Thoracic aorta (tissue), 2 donors: ENCODE measurements at places on chromosomes 5 and 9.
A peak's percentile ranks its signal among the peaks of the same experiment; 100 is the strongest.

DNA sequence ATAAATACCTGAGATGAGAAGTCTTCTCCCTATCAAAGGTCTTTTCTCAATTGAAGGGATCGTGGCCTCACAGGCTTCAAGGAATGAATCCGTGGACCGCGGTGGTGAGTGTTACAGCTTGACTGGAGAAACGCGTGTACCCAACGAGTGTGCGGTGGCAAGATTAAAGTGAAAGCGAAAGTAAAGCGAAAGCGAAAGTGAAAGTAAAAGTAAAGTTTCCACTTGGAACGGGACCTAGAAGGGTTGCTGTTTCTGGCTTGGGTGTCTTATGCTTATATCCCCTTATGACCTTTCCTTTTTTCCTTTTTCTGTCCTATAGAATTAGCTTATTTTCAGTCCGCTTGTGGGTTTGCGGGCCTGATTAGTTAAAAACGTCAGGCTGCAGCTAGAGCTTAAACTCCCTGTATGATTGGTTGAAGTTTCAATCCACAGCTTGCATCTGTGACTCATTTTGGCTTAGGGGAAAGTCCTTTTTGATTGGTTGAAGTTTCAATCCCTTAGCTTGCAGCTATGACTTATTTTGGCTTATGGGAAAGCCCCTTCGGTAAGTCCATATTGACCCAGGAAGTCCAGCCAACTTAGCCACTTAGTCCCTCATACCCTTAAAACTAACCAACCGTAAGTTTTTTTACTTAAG lies 924.3 kb upstream of the CDH10 start:
- H3K27me3 ChIP-seq: no peaks in the 10 kb centered on the region
- no peak for DNase-seq
- no peaks in the 10 kb centered on the region for H3K36me3 ChIP-seq
- H3K4me3 ChIP-seq: no peak overlapping the region

DNA sequence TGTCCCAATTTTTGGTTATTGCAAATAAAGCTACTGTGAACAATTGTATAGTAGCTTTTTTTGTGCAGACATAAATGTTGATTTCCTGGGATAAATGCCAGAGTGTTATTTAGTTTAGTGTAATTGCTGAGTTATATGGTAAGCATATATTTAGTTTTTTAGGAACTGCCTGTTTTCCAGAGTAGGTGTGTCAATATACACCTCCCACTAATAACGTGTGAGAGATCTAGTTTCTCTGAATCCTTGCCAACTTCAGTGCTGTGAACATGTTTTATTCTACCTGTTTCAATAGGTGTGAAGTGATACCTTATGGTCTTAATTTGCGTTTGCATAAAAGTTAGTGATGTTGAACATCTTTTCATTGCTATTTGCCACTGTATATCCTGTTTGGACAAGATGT lies 9.1 kb upstream of the OR2S2 start:
- no peak overlapping the region for H3K27ac ChIP-seq
- H3K4me3 ChIP-seq: no peak overlapping the region
- no peaks in the 10 kb centered on the region for H3K27me3 ChIP-seq
- DNase-seq: no peak

DNA sequence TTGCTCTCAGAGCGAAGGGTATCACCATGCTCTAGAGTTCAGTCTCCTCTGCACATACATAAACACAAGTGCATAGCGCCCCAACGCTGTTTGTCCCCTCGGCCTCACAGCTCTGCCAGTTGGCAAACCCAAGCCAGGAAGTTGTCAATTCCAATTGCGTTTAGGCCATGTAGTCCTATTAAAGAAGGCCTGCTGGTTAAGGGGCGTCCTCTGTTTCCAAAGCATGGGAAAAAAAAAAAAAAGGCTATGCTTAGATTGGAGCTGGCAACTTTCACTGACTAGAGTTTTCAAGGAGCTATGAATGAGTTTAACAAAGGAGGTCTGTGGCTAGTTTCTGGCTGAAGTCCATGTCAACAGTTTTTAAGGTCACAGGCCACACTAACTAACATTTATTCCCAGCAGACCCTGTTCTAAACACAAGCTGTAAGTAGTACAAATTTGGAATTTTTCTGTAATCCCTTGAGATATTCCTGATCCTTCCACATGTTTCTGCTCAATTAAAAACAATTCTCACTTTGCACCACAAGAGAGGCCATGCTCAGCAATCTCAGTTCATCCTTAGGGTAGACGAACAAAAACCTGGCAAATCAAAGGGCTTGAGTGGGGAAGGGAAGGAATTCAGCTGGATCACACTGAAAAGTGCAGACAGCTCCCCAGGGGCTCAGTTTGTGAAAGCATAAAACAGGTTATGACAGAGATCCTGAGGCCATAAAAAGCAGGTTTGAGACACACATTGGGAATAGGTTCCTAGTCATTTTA lies 187.7 kb downstream of the DENND1A start:
- no peaks in the 10 kb centered on the region for H3K36me3 ChIP-seq
- H3K4me1 ChIP-seq: peaks cover 11% of the 10 kb centered on the region
- H3K27ac ChIP-seq: no peak overlapping the region
- H3K27me3 ChIP-seq: no peaks in the 10 kb centered on the region
- no peak overlapping the region for H3K4me3 ChIP-seq

DNA sequence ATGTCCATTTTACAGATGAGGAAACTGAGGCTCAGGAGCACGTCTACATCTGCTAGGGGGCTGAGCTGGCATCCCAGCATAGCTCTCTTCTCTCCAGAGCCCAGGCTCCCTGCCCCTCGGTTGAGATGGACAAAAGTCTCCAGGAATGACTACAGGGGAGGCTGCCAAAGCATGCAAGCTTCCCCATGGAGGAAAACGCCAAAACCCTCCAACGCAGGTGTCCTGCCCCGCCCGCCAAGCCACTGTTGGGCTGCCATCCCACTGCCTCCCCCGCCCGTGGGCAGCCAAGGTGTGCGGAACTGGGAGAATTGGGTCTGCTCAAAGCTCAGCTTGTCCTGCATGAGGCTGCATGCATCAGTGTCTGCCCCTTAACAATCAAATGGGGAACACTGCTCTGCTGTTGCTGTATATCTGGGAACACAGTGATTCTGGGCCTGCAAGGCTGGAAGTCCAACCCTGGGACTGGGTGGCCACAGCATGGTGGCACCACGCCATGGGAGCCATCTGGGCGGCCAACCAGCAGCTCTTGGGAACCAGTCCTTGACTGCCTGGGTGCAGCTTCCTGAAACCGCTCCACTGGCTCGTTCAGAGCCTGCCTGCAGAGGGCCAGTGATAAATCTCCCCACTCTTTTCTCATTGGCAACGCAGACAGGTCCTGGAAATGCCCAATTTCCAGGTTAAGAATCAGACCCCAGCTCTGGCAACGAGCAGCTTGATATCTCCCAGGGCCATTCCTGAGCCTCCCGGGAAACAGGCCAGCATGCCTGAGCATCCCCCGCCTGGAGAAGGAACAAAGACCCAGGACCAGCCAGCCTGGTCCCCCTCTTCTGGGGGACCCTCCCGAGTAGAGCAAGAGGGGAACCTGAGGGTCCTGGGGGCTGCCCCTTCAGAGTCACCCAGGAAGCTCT lies 3.5 kb downstream of the RALGDS start:
- DNase-seq: no peak
- H3K27ac ChIP-seq: no peak overlapping the region
- H3K27me3 ChIP-seq: no peaks in the 10 kb centered on the region
- H3K4me3 ChIP-seq: no peak overlapping the region

GRCh38 chr5:27682600-27682999 lies 644.2 kb upstream of the CDH9 start:
- no peaks in the 10 kb centered on the region for H3K36me3 ChIP-seq
- H3K27me3 ChIP-seq: no peaks in the 10 kb centered on the region
- H3K4me1 ChIP-seq: no peaks in the 10 kb centered on the region
- H3K27ac ChIP-seq: no peak overlapping the region
- no peak overlapping the region for H3K4me3 ChIP-seq
- no peak for DNase-seq

GRCh38 chr5:71972777-71973473 lies 134.3 kb upstream of the MAP1B start:
- H3K4me3 ChIP-seq: no peak overlapping the region
- peak overlapping the region; percentile 89 for H3K27ac ChIP-seq
- H3K4me1 ChIP-seq: peaks cover 12% of the 10 kb centered on the region
- no peaks in the 10 kb centered on the region for H3K27me3 ChIP-seq

- H3K27me3 ChIP-seq: no peaks in the 10 kb centered on the region
- peaks cover 31% of the 10 kb centered on the region for H3K4me1 ChIP-seq
- H3K27ac ChIP-seq: peak overlapping the region; percentile 93
These were observed 681 bp downstream of the PPWD1 start for GRCh38 chr5:65563777-65564176.

DNA sequence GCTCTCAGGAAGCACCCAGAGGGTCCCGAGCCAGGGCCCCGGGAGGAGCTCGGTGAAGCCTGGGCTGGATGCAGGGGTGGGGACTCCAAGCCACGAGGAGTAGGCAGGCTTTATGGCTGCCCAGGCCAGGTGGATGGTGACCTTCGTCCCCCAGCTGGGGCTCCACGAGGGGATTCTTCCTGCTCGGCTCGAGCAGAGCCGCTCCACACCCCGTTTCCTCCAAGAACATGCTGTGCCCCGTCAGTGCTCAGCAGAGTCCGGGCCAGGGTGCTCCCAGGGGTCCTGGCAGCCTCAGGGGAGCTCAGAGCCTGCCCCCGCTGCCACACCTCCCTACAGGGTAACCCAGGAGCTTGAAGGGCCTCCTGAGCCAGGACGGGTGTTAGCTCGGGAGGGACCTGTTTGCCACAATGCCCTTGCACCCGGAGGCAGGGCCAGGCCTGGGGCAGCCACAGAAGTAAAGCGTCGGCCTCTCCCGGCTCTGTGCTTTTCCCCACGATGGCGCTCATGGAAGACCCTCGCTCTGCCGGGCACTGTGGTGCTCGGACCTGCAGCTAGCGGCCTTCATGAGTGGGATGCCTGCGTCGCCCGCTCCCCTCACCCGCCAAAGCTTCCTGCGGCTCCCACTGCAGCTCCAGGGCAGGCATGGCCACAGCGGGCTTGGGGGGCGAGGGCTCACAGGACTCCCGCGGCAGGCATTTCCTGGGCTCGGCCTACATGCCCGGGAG lies 86.8 kb downstream of the KCNT1 start:
- no peaks in the 10 kb centered on the region for H3K4me1 ChIP-seq
- no peak for DNase-seq
- H3K4me3 ChIP-seq: no peak overlapping the region
- H3K27ac ChIP-seq: no peak overlapping the region

DNA sequence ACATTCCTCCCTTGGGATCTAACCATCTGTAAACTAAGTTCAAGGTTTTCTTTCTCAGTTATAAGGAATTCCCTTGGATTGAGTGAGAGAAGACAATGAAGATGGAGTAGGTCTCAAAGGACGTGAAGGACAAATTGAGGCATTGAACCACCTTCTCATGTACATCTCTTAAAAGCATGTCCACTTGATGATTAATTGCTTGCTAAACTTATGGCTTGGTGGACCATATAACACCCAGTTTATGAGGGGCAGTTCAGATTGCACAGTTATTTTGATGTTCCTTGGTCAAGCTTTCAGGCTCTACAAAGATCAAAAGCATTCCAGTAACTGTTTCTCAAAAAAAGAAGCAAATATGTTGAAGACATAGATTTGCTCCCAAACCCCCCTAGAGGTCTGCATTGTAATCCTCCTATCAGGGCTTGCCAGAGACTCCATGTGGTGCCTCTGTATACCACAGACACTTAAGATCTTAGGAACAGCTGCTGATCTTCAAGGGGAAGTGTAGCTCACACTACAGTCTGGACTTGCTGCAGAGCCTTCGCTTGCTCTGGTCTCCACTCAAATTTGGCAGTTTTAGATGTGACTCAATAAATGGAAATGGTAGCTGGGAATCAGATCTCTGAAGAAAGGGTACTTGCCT lies 56.9 kb upstream of the ALDH1A1 start:
- H3K4me1 ChIP-seq: peaks cover 27% of the 10 kb centered on the region
- no peaks in the 10 kb centered on the region for H3K36me3 ChIP-seq
- no peak for DNase-seq
- no peak overlapping the region for H3K4me3 ChIP-seq

DNA sequence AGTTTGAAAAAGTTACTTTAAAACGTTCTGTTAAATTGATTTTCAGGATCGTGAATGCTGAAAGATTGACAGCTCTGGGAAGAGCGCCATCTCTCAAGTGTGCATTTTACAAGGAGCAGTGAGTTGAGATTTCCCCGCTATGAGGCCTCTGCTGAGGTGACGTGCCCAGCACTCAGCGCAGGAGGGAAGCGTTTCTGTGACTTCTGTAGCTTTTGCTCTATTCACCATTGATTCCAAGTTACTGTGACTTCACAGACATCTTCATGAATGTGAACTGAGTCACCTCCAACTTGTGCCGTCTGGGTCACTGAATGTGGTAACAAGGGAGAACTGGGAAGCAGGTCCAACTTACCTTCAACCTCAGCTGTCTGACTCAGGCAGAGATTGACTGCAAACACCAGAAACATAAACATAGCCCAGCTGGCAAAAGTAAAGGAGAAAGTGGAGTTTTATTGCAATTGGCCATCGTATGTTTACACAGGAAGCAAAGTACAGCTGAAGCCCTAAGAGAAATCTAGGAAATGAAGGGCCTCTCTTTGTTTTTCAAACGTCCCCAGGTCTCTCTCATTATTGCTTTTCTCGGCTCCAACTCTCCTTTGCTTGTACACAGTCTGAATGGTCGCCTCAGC lies 428.8 kb upstream of the CLINT1 start:
- DNase-seq: peak; percentile 7
- H3K4me3 ChIP-seq: peak overlapping the region; percentile 37
- no peaks in the 10 kb centered on the region for H3K27me3 ChIP-seq
- peak overlapping the region; percentile 35 for H3K27ac ChIP-seq
- H3K4me1 ChIP-seq: no peaks in the 10 kb centered on the region

- peaks cover 8% of the 10 kb centered on the region for H3K4me1 ChIP-seq
- DNase-seq: no peak
- no peak overlapping the region for H3K4me3 ChIP-seq
- H3K27me3 ChIP-seq: no peaks in the 10 kb centered on the region
- H3K36me3 ChIP-seq: no peaks in the 10 kb centered on the region
- H3K27ac ChIP-seq: no peak overlapping the region
These were observed 44.3 kb downstream of the GLRA1 start for GRCh38 chr5:151880324-151880723.

DNA sequence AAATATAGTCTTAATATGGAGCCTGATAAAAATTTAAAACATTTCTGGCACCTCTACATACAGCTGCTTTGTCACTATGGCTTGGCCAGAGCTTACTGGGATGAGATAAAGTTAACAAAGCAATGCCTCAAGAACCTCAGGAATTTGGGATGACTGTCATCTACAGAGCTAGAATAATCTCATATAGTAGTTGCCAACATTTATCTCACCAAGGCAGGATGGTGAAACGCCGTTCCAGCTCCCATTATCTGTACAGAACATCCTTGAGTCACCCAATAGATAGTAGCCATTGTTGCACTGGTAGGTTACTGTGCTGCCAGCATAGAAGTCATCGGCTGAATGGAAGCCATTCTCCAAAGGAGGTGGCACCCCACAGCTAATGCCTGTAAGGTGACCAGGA lies 94.6 kb upstream of the TXNDC8 start:
- H3K27ac ChIP-seq: no peak overlapping the region
- H3K4me1 ChIP-seq: no peaks in the 10 kb centered on the region
- peaks cover 15% of the 10 kb centered on the region for H3K36me3 ChIP-seq
- H3K27me3 ChIP-seq: no peaks in the 10 kb centered on the region
- H3K4me3 ChIP-seq: no peak overlapping the region
